ENCODE measurements at places on chromosomes 7 and 10. TPM values are rescaled to one million over a fixed set of nuclear protein-coding genes. Genes with fewer than 3 reads are reported as not detected.

DNA sequence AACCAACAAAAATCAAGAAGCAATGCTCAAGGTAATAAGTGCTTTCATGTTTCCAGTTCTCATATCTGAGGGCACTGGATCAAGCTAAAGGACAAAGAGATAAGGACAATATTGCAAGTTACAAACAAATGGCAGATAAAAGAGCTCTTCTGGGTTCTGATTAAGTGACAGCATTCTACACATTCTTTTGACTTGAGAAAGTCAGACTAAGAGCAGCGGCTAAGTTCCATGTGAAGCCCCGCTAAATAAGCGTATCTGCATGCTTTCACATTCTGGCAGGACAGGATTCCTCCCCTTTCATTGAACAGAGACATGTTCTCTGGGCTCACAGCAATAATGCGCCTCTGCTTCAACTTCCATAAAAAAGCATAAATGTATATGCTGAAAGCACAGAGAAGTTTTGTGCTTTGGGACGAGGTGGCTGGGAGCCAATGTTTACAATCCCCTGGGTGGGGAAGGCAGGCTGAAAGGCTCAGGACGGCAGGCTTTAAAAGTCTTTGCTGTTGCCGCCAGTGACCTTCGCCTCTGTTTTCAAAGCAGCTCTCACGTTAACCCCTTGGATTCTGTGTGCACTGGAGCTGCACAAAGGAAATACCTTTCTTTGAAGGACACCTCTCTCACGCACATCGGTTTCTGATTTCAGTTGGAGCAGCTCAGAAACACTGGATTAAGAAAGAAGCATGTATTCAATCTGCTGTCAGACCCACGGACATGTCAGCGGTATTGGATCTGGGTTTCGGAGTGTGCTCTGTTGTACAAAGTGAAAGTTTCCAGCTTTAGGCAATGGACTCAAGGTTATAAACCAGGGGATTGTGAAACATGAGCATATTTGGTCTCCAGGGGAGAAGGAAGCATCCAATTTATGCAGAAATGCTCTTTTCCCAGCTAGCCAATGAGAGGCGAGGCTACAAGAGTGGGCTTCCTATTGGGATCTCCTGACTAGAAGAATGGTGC, 105.4 kb upstream of the FAM133B start:
- peak; percentile 70 for DNase-seq

DNA sequence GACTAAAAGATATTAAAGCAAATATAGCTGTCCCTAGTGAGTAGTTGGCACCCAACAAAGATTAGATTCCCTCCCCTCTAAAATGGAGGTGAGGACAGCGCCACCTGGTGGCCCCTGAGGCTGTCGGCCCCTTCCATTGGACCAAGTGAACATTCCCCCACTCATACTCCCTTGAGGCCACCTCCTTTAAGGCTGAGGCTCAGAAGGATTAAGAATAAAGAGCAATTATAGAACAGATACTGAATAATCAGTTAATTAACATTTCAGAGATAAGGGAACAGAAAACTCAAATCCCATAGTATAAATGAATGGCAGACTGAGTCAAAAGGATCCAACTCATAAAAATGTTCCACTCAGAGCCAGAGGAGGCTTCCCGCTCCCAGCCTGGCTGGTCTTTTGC, 130.4 kb upstream of the GHITM start:
- no peak for DNase-seq

GRCh38 chr7:78020874-78021249, 222.3 kb downstream of the PHTF2 start:
- DNase-seq, result no peak

- peak; percentile 95 for DNase-seq
These were observed 41.4 kb upstream of the SGCE start for GRCh38 chr7:94697035-94697974.

The SAMD9L gene
- 3.3 TPM for total RNA-seq

DNA sequence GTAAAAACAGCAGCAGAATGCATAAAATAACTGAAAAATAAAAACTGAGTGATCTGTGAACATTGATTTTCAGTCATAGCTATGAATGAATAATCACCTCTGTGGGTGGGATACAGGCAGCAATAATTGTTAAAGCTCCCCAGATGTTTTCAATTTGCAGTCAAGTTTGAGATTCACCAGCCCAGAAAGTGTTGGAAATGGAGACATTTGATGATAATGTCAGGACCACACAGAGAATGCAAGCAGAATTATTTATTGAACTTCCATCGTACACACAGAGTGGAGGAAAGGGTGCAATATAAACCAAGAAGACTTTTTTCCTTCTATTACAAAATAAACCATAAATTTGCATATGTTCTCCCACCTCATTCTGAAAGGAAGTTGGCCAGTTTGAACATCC, 601.7 kb downstream of the ANKRD7 start:
- DNase-seq, result no peak

The PNLIPRP2 gene
- total RNA-seq, result not detected

DNA sequence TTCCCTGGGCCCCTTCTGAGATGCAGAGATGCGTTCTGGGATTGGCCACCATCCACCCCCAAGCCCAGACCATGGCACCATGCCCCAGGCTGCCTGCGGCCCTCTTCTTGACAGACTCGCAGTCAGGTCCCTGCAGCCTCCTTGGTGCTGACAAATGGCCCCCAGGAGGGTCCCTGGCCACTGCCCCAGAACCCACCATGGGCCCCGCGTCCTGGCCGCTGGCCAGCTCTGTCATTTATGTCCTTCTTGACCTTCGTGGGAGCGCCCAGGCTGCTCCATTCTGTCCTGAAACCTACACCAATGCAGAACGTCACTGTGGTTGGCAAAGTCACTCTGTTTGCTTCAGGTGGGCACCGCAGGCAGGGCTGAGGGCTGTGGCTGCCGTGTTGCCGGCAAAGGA, 39.5 kb upstream of the SLC29A4 start:
- no peak for DNase-seq

DNA sequence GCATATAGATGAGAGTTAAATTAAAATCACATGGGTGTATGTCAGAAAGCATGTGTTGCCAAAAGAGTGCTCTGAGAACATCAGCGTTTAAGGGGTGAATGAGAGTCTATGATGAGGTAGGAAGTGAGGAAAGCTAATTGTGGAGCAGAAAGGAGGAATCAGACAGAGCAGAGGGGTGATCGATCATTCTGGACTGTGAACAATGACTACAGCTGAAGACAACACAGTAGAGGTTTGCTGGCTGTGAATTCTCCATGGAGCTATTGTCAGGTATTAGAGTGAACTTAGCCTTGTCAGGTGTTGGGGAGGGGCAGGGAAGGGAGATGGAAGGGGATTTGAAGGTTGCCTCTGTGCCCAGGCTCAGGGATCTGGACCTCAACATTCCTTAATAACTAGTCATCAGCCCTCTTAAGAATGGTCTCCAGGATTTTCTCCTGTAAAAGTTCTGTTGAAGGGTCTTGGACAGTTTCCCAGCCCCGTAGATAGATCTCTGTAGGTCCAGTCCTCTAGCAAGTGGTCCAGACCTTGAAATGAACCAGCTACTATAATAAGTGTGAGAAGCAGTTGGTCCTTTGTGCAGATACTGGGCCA, 57.1 kb downstream of the KIF5B start:
- DNase-seq, result no peak

- no peak for DNase-seq
These were observed 179.7 kb upstream of the BET1 start for GRCh38 chr7:94183891-94184290.

The GBF1 gene
- total RNA-seq, result 73.5 TPM

DNA sequence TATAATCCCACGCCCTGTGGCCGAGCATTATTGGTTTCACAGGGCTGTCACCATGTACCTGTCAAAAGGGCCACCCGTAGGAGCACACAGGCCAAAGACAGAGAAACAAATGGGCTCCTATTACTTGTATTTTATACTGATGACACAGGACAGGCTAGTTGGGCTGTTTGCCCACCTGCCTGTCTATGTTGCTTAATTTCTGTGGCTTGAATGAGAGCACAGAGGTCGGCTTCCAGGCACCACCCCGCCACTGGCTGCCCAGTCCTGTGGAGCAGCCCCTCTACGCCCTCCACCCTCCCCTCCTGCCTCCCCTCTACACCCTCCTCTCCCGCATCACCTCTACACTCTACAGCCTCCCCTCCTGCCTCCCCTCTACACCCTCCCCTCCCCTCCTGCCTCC, 652.9 kb downstream of the SDK1 start:
- DNase-seq, result no peak

DNA sequence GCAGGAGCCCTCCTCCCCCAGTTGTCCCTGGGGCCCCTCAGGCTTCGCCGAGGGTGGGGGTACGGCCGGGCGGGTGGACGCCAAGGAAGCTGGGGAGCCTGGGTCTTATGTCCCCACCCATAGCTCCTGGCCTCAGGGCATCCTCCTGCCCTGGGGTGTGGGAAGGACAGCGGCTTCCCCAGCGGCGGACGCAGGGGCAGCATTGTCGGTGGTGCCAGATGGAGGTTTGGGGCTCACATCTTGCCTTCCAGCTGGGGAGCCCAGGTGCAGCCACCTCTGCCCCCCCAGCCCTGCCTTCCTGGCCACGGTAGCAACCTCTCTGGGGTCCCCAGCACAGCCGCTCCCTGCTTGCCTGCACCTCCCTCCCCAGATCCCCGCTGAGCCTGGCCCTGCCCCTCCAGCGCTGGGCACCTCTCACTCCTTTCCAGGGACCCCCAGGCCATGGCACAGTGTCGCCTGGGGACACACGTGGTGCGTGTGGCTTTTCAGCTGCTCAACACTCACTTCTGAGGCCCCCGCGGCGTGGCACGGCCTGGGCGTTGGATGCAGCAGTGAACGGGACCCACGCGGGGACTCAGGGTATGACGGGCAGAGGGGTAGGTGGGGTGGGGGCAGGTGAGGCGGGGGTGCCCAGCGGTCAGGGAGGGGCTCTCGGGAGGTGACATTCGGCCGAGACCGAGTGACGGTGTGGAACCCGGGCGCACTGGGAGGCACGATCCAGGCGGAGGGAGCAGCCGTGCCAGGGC, 53.1 kb downstream of the UNCX start:
- DNase-seq, result no peak

The GDF10 gene
- not detected for total RNA-seq

DNA sequence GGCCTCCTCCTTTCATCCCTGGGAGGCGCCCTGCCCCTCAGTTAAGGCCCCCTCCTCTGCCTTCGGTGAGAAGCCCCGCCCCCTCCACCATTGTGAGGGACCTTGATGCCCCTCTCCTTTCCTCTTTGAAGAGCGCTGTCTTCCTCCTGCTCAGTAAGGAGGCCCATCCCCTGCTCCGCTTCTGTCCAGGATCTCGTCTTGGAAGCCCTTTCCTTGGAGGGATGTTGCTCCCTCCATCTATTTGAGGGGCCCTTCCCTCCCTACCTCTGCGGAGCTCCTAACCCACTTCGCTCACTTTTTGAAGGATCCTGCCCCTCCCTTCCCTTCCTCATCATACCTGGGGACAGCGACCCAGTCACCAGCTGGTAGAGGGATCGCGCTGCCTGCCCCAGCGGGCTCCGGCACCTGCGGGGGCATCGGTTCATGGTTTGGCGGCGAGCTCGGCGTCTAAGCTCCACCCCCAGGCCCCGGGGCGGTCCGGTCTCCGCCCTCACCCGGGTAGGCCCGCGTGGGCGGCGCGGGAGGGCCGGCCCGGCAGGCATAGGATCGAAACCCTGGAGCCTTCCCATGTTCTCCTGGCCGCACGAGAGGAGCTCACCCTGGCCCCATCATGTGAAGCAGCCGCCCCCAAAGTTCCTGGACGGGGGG, 4.1 kb downstream of the KCNIP2 start:
- DNase-seq, result no peak

GRCh38 chr7:21749378-21749777, 196.3 kb downstream of the CDCA7L start:
- DNase-seq, result no peak

GRCh38 chr10:82691211-82691610, 816.2 kb downstream of the NRG3 start:
- DNase-seq, result no peak

- no peak for DNase-seq
These were observed 248.5 kb downstream of the BUB3 start for GRCh38 chr10:123402656-123403055.

The AGAP9 gene
- 2.3 TPM for total RNA-seq

DNA sequence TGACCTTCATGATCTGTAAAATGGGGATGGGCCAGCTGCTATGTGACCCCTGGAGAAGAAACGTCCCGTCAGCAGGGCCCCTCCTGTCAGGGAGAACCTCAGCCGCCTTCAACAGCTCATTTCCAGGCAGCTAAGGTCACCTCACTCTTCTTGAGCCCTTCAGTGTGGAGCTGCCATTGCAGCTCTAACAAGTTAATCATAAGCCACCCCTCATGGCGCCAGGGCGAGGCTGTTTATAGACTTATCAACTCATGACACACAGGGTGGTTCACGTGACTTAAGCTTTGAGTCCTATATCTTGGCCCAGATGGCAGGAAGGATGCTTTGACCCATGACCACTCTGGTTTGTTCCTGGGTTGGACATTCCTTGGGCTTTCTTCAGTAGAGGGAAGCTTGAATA, 315.1 kb downstream of the TNS3 start:
- no peak for DNase-seq

DNA sequence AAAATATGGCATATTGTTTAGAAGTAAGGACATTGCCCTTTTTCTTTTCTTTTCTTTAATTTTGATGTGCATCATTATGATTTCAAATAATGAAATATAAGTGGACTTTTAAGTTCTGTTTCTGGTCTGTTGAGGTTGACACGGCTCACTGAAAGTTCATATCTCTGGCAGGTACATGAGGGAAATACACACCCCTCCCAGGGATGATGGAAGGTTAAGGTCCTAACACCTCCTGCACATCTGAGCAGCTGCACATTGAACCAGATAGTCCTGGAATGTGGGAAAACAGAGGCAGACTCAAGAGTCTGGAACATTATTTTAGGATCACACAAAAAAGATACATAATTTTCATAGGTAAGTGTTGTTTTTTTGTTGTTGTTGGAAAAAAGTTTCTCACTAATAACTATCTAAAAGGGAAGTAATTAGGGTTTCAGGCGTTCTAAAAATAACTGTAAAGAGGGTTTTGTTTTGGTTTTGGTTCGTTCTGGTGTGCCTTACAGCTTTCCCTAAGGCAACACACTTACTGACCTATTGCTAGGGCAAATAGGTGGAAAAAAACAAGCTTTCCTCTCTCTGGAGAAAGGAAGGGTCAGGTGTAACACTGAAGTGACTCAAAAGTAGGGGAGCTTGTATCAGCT, 201.2 kb upstream of the PRKCQ start:
- DNase-seq, result no peak

Measured in HFFc6 (cell line).